ENCODE measurements at places on chromosomes 1 and 21.
A peak's percentile ranks its signal among the peaks of the same experiment; 100 is the strongest.

DNA sequence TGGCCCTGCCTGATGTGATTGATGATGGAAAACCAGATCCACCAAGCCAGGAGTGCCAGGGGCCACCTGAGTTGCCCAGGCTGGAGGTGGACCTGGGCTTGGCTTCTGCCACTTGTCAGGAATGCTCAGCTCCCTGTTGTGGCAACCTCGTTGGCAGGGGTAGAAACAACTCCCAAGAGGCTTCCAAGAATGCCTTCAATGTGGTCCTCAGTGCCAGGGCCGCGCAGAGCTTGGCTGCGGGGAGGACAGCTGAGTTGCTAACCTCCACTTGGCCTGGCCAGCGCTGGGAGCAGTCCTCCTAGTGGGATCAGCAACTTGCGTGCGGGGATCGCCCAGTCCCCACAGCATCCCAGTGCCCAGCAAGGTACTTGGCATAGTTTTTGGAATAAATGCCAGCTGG is 9.0 kb downstream of the MYOM3 start:
- no peak for DNase-seq

- no peak for DNase-seq
These were observed 57.1 kb downstream of the GIPC2 start for GRCh38 chr1:78102916-78103315.

- DNase-seq, result peak; percentile 79
These were observed at the start of gene PEF1 for GRCh38 chr1:31644560-31645273. Gene PEF1 (minus strand): TSS chr1:31644876. CDS start chr1:31644864, 12 bp downstream.

DNA sequence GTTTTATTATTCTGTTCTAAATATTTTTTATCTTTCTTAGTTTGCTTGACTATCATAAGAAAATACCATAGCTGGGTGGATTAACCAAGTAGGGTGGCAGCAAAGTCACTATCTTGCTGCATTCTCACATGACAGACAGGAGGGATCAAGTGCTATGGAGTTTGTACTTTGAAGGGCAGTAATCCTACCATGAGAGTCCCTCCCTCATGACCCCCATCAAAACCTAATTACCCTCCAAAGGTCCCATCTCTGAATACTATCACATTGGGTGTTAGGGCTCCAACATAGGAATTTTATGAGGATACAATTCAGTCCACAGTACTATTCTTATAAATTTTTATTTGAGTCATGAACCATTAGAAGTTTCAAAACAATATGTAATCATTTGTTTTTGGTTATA is 388.5 kb upstream of the B3GALT2 start:
- DNase-seq, result no peak

All from epithelial cell of prostate (primary cell).